ENCODE measurements at places on chromosomes 6 and 20.
A peak's percentile ranks its signal among the peaks of the same experiment; 100 is the strongest.

DNA sequence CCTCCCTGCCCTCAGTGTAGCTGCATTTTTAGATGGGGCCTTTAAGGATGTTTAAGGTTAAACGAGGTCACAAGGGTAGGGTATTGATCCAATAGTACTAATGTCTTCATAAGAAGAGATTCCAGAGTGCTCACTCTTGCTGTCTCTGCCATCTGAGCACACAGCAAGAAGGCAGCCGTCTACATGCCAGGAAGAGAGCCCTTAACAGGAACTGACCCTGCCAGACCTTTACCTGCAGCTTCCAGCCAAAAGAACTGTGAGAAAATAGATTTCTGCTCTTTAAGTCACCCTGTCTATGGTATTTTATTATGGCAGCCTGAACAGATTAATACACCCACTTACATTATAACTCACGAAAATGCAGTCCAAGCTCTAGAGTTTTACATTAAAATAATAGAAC, 685.3 kb upstream of the MARCKS start:
- no peak for DNase-seq

DNA sequence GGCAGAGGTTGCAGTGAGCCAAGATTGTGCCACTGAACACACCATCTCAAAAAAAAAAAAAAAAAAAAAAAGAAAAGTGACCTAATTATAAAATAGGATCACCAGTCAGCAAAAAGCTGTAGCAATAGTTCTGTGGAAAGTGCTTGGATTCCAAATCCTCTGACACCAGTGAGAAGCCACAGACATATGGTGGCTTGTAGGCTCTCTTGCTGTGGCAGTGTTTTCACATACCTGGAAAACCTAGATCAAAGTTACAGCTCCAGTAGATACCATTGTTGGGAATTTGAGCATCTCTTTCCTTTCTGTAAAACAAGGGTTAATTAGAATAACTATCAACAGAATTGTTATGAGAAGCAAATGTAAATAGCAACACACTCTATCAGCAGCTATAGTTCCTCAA, 4.1 kb downstream of the CCDC170 start:
- no peak for DNase-seq

GRCh38 chr6:107214655-107215054, 99.3 kb upstream of the BEND3 start:
- peak; percentile 4 for DNase-seq

DNA sequence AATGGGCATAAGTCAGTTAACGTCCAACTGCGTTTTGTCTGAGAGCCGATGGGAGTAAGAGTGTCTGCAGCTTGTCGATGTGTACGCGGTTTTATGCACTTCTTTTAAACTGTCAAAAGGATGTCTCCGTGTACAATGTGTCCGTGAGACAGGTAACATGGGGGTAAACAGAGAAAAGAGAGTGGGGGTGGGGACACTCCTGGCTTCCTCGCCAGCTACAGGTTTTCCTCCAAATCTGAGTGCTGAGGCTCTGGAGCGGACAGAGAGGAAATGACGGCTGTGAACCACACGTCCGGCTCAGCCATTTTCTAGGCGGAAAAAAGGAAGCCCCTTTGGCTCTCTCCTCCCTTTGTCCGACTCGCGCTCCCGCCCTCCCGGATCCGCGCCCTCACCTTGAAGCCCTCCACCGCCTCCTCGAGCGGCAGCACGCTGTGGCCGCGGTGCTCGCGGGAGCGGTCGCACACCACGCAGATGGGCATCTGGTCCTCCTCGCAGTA, 916 bp downstream of the TRIM27 start:
- DNase-seq: peak; percentile 56

DNA sequence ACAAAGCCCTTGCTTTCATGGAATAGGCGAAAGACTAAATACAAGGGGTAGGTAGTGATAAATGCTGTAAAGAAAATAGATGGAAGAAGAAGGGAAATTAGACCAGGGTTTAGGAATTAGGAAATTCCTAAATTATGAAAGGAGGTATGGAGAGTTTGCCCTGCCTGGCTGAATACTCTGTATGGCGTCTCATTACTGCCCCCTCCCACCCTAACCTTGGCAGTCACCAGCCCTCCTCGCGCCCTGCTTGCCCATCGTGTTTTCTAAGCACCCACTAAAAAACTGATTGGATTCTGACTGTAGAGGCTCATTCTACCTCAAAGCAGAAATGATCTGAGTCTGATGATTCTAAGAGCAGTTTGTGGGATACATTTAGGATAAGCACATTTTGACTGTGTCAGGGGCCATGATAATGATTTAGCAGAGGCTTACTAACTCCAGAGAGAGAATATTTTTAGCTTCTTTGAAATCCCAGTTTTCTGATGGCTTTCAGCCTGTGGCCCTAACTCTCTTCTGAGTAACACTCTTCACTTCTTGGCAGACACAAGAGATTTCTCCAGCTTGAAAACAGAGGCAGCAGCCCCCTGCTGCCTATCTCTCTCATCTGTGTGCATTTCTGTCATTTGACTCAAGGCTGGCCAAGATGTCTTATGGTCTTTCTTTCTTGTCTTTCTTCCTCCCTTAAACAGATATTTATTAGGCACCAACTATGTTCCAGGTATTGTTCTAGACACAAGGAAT, 1.4 kb upstream of the CHD6 start:
- DNase-seq: no peak

GRCh38 chr6:108835218-108835850, 12.9 kb upstream of the ARMC2 start:
- peak; percentile 91 for DNase-seq

DNA sequence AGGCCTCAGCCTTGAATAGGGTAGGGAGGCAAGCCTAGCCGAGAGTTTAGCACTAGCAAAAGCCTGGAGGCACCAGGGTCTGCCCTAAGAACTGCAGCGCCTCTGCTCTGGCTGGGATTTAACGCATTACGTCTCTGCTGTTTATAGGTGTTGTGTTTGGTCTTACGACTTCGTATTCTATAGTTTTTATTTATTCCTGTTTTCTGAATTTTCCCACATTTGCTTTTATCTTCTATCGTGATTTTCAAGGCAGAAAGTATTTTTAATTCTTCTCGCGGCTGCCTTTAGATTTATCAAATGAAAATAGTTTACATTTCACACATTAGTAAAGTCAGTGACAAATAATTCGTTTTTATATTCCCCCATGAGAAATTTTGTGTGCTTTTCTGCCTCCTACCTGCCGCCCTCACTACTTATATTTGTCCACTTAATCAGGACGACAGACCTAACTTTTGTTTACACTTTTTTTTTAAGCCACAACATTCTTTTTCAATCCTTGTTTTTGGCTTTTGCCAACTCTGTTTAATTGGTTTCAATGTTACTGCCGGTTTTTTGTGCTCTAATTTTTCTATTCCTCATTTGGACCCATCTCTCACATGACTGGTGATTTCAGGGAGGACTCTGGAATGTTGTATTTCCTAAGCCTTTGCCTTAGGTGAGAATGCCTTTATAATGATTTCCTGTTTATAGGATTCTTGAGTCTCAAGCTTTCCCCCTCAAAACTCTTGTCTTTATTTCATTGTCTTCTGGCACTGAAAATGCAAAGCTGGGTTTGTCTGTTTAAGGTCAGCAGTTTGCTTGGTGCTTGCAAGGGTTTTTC, 1.3 kb upstream of the LZTS3 start:
- no peak for DNase-seq

DNA sequence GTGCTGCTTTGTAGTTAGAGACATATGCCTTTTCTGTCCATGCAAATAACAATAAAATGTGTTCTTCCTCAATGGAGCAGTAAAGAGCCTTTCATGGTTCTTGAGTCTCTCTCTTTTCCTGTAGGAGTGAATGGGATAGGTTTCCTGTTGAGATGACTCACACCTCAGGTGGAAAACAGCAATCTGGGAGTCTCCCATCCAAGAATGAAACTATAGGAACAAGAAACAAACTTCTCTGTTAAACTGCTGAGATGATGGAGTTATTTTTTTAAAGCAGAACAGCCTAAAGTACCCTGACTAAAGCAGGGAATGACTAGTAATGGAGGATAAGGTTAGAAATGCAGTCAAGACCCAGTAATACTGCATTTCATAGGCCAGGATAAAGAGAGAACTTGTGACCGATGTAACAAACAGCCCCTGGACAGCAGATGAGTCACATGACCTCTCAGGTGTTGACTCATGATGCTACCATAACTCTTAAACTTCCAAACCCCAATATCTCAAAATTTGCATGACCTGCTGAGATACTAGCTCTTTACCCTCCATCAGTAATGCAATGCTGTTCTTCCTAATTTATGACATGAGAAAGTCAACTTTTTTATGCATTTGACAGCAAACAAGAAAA, 548.9 kb downstream of the CBLN4 start:
- DNase-seq: no peak

DNA sequence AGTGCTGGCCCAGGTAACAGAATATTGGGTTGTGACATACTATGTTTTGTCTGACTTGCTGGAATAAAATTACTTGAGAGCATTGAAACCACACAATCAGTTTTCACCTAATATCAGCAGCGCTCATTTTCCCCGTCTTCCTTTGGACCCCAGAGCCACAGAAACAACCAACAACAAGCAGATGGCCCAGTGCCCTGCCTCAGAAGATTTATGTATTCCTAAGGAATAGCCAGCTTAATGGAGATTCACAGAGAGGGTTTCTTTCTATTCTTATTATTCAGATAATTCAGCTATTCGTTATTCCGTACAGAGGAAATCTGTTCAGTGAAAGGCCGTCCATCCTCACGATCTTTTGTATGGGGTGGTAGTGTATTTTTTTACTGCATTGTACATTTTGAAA, 154.8 kb downstream of the TMEM242 start:
- no peak for DNase-seq

- DNase-seq: no peak
Observed at GRCh38 chr20:41081276-41081814, 52.7 kb downstream of the TOP1 start.

DNA sequence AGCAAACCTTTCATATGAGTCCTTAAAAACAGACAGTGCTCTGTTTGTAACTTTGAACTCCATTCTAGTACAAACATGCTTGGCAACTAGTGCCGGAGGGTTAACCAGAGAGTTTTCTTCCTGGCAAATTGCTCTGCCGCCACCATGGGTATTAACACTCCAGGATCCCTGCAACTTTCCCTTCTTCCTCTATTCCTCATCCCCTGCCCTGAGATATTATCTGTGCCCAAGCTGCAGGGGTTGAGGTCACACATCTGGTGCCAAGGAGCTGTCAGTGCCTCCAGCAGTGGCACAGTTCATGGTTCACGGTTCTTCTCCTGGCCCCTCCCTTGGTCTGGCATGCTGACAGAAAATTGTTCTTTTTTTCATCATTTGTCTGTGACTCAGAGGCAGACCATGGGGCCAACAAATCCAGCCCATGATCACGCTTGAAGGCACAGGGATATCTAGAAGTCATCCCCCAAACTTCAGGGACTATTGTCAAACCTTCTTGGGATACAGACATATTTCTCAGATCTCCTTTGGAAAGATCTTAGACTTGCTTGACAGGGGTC, 77.5 kb downstream of the ATXN1 start:
- no peak for DNase-seq

DNA sequence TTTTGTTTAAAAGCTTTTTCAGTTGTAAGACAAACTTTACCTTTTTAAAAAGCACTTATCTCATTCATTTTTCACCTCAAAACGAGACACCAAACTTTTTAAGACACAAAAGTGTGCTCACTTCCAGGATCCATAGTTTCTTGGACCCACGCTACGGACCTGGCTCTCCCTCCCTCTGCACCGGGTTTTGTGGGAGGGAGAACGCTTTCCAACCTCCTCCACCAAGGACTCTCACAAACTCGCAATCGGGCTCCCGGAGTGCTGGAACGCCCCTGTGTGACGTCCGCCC, 436 bp downstream of the CAGE1 start:
- no peak for DNase-seq

DNA sequence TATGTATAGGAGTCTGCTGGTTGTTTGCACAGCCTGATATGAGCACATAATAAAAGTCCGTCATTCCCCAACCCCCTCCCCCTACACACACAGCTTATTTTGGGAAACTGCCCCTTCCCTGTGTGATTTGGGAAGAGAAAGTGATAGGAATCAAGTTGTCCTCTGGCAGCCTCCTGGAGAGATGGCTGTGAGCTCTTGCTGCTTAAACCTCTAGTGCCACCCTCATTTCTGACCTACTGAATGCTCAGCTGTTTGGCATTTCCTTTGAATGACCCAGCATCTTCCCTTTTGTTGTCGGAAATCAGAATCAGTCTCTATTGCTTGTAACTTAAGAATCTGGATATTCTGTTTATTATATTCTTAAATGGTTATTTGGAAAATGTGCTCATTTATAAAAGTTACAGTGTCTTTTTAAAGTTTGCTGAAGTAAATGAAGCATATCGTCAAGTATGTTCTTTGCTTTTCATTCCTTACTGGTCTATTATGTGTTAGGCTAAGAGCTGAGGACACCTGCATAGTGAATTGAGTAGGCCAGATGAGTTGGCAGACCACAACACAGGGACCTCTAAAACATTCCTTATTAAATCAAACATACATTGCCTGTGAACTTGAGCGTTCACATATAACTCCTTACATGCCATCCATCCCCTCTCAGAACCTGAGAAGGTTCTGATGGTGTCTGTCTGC, 5.5 kb downstream of the RWDD2A start:
- no peak for DNase-seq

- no peak for DNase-seq
Observed at GRCh38 chr6:23003671-23004467, 434.5 kb downstream of the HDGFL1 start.

DNA sequence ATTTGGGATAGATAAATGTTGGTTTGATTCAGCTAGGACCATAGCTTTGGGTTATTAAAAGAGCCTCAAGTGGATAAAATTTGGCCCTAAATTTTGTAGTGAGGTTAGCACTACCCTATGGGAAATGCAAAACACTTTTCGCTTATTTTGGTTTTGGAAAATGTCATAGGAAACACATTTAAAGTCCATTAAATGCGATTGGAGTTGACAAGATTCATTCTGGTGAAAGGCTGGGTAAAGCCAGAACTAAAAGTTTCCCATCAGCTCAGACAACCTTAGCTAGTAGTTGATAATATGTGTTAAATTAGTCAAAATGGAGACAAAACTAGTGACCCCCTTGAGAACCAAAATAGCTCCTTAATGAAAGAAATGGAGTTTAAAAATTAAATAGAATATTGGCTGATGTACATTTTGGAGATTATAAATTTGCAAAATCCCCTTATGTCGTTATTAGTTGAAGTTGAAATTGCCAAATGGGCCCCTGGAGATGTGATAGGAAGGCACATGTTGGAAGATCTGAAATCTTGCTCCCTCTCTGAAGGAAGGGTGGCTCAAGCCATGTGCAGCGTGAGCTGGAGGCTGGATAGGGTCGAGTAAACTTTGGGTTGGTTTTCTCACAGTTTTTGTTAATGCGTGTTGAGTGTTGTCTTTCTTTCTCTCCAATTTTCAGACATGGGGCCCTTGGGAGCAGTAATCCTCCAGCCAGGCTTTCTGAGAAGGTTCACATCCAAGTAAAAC, 72.8 kb downstream of the CD83 start:
- no peak for DNase-seq

GRCh38 chr20:22248051-22248667, 336.2 kb downstream of the FOXA2 start:
- no peak for DNase-seq

DNA sequence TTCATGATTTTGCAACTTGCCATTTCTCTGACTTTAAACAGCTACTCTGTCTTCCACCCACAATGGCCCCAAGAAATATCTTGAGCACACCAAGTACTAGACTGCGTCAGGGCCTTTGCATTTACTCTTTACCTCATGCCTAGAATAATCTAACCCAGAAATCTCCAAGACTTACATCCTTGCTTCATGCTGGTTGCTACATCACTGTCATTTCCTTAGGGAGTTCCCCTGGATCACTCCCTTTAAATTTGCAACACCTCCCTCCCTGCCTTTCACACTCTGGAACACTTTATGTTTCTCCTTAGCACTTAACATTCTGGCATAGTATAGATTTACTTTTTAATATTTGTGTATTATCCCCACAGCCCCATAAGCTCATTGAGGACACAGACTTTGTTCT, 4.9 kb upstream of the ELOVL5 start:
- no peak for DNase-seq

- no peak for DNase-seq
Observed at GRCh38 chr6:145506565-145506964, 228.8 kb downstream of the EPM2A start.
